ENCODE measurements at places on chromosomes 5 and 9.

DNA sequence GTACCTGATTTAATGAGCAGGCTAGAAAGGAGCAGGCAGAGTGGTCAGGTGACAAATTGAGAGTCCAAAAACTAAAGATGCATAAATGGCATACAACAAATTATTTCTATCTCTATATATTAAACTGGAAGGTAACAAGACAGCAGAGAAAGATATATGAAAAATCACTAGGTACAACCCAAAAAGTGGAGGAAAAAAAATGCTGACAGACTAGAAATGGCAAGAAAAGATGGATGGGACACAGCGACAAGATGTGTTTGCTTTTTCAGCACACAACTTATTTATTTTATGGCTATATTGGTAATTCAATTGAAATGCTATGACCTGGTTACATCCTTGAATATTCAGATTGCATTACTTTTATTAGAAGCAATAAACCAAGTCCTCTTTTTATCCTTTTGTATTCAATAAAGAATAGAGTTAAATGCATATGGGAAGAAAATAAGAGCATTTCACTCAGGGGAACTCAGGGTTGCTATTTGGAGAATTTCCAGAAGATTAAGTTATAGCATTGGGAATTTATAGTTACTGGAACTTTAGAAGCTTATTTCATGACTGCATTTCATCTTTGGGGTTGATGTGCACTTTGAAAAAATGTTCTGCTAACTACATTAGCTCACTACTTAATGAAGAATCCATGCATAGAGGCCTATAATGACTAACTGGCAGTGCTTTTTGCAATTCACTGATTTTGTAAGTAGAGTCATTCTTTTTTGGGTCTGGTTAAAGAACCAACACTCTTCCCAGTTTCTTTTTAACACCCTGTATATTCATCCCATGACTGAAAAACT, 566.6 kb upstream of the TUSC1 start:
- no peak for DNase-seq

- no peak for DNase-seq
These were observed 169.7 kb downstream of the DTWD2 start for GRCh38 chr5:118818604-118819003.

DNA sequence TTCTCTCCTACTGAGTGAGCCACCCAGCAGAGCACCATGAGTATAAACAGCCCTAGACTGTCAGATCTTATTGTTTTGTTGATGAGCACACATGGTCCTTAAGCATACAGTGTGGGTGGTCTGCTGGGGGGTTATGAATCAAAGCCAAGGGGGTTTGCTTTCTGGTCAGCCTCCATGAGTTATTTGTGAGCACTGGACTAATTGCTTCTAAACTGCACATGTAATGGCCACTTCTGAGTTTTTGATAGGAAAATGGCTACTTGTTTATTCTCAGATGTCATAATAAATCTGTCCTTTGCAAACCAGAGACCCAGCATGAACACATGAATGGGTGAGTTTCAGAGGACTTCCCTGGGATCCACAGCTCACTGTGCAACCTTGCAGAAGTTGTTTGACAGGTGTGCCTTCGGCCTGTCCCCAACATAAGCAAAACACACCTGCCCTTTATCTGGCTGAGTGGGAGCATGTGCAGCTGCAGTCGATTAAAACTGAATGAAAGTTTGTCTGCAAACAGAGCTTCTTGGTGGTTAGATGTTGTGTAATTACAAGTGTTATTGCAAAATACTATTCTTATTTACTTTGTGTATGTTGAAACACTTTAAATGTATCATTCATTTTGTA, 35.9 kb downstream of the MAMDC2 start:
- DNase-seq: no peak

DNA sequence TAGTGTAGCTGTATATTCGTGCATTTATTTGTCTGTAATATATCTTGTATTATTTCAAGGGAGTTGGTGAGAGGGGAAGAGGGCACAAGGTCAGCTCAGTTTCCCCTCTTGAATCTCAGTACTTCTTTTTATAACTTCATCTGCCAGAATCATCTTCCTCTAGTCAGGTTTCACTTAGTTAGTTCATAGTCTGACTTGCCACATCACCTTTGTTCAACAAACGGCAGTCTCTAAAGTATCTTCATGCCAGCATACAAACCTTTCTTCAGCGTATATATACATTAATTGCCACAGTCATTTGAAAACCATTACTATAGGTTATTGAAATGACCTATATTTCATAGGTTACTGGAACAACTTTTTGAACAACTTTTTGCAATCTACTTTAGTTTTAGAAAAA, 1.6 kb downstream of the ECM2 start:
- no peak for DNase-seq

GRCh38 chr5:24831989-24832388, 187.2 kb upstream of the CDH10 start:
- no peak for DNase-seq

GRCh38 chr9:125815568-125815967, 68.4 kb downstream of the PBX3 start:
- DNase-seq: no peak

DNA sequence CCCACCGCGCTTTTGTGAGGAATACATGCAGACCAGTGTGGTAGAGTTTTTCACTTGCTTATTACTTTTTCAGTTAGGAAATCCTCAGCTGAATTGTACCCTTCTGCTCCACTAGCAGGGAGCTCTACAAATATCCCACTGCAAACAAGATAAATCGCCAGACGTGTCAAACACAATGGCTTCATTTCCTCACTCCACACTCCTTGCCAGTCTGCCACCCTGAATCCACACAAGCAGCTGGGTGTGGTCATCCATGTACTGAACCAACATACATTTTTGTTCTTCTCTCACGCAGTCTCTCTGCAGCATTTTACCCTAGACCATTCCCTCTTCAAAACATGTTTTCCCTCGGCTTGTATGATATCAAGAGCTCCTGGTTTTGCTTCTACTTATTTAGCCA, 3.7 kb upstream of the ROR2 start:
- no peak for DNase-seq

- no peak for DNase-seq
These were observed 336.8 kb upstream of the SLC30A5 start for GRCh38 chr5:68757006-68757405.

GRCh38 chr5:109880907-109881685, 191.4 kb downstream of the MAN2A1 start:
- no peak for DNase-seq

DNA sequence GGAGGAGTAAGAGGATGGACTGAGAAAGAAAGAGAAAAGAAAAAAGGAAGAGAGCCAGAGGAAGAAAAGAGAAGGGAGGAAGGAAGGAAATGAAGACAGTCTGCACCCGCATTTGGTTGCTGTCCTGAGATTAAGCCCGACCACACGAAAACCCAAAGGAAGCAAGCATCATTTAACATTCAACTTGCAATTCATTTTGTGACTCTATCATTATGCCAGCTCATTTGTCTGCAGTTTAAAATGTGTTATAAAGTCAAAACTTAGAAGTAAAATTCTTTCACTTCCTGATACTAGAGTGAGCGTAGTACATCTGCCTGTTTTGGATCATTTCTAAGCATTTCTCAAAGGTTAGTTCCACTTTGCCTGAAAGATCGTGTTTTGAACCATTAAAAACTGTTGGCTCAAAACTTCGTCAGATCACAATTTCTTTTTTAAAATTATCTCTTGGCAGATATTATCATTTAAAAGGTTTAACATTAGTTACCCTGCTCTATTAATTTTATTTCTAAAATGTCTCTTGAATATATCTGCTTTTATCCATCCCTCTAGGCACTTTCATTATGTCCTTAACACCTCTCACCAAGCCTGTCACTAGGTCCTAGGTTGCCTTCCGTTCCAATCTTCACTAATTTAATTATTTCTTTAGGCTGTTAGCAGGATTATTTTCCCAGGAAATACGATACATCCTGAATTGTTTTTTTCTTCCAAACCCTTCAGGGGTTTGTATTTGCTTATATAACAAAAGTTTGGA, 240.9 kb downstream of the TLE4 start:
- no peak for DNase-seq

DNA sequence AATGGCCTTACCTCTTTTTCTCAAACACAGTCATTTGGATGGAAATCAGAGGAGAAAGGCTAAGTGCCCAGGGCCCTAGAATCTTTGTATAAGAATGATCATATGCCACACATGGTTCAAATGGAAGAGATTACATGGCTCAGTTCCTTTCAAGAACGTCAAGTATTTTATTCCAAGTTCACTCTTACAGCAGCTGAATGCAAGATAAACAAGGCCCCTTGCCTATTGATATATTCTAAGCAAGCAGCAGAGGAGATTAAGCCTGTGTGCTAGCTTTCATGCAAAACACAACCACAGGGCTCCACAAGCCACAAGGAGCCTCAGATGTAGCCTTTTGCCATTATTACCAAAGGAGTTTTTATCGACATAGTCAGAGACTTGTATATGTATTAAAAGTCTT, 55.3 kb upstream of the SLCO6A1 start:
- DNase-seq: no peak

- DNase-seq: no peak
These were observed 37.2 kb upstream of the S1PR3 start for GRCh38 chr9:88954066-88954465.

GRCh38 chr9:17734674-17735073, 155.8 kb downstream of the SH3GL2 start:
- DNase-seq: no peak

DNA sequence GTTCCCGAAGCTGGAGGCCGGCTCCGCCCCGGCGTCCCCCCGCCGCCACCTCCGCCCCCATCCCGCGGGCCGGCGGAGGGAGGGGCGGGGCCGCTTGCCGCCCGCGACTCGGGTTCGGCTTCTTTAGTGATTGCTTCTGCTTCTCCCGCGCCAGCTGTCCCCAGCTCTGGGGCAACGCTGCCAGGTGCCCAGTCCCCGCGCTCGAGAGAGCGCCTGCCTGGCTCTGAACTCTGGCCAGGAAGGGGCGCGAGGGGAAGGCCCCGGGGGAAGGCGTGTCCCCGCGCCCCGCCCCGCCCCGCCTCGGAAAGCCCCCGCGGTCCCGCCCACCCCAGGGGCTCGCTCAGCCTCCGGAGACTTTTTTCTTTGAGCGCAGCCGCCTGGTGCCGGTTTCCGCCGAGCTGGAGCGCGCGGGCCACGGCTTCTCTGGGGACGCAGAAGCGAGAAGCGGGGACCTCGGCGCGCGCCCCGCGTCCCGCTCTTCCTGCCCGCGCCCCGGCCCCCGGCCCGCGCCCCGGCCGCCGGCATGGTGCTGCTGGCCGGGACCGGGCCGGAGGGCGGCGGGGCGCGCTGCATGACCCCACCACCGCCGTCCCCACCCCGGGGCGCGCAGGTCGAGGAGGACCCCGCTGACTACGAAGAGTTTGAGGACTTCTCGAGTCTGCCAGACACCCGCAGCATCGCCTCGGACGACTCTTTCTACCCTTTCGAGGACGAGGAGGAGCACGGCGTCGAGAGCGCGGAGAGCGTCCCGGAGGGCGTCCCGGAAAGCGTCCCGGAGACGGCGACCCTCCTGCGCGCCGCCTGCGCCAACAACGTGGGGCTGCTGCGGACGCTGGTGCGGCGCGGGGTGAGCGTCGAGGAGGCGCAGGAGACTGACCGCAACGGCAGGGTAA, at the start of gene ANKRD33B:
Gene ANKRD33B (plus strand): TSS at position 126 of the 893 bp plus-strand sequence. CDS start 398 bp downstream, at position 524.
- peak; percentile 57 for DNase-seq

DNA sequence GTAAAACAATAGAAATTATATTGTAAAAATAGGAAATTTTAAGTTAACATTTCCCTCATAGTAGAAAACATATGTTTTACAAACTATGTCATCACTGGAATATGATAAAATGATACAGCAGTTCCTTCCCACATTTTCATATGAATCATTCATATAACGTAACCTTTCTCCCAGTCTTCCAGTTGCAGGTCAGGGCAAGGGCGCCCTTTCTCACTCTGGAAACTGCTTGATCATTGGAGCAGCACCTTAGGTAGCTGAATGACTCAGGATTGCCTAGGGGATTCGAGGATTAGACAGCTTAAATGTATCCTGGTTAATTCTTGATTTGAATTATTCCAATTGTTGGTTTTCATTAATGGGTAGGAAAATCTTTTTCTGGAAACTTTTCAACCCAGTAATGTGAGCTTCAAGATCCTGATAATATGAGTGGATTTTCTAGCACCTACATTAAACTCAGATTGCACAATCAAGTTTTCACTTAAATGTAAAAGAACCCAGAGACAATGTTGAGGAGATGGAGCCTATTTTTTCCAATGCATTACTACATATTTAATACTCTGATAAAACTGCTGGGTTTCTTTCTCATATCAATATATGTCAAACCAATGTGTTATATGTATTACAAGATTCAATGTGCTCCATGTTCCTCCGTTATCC, 32.6 kb upstream of the ANXA1 start:
- DNase-seq: no peak

GRCh38 chr9:26561928-26562327, 330.7 kb downstream of the CAAP1 start:
- DNase-seq: no peak

GRCh38 chr5:1952444-1953099, 69.8 kb upstream of the IRX4 start:
- no peak for DNase-seq

DNA sequence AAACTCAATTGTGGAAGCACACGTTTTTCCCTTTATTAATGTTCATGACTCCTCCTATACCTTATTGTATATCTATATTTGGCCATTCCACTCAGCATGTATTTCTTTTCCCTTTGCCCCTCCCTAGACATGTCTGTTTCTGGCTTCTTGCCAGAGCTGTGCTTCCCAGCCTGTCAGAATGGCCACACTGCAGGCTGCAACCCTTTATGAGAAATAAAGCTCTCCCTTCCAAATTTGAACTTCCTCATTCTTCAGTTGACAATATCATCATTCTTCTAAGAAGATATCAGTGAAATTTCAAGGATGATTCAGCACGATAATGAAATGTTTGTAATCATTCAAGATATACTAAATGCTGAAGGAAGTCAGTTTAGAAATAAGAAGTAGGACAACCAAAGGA, 107.6 kb upstream of the PRSS3 start:
- no peak for DNase-seq

- DNase-seq: no peak
These were observed 73.5 kb downstream of the PPP2R2B start for GRCh38 chr5:146805081-146805480.

DNA sequence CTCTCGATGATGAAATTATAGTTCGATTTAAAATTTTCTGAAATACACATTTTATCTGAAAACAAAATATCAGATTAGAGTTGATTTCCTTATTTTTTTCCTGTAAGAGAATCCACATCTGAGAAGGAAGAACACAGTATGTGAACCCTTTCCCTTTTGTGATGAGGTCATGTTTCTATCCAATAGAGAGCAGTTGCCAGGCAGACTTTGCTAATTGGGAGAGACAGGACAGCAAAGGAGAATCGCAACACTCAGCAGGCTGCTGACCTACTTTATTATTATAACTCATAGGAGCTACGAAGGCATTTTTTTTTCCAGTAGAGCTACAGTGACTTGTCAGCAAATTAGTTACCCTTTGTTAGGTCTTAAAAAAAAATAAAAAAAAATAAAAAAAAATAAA, 242.1 kb downstream of the HCN1 start:
- DNase-seq: no peak

- DNase-seq: no peak
These were observed 10.6 kb downstream of the DDX46 start for GRCh38 chr5:134769206-134769605.

GRCh38 chr5:141821430-141821925, 56.7 kb downstream of the PCDH1 start:
- no peak for DNase-seq
